Sigmoid colon (tissue), 7 donors: ENCODE measurements at places on chromosomes 6 and 20. TPM values are rescaled to one million over a fixed set of nuclear protein-coding genes. Genes with fewer than 3 reads are reported as not detected.

DNA sequence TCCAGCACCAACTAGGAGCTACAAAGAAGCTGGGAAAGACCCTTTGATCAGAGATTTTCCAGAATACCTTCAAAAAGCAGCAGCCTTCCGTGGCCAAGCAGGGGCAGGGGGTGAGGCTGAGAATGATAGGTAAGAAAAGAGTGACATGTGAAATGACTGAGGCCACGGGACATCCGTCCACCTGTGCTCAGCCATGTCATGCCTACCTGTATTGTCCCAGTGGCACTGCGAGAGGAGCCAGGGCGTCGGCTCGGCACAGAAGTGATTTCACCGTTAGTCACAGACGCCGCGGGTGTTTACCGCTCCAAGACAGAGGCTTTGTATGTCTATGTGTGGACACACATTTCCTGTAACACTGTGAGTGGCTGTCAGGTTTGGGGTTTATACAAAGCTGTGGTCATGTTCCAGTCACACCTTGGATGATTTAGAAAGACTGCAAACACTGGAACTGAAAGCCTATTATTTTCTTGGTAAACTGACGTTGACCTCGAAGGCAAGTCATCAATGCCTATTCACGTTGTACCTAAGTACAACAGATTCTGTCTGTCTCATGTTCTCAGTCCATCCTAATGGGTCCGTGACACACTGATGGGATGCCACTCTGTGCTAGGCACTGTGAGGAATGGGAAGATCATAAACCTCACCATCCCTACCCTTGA is 32.1 kb upstream of the JAG1 start:
- DNase-seq: no peak

DNA sequence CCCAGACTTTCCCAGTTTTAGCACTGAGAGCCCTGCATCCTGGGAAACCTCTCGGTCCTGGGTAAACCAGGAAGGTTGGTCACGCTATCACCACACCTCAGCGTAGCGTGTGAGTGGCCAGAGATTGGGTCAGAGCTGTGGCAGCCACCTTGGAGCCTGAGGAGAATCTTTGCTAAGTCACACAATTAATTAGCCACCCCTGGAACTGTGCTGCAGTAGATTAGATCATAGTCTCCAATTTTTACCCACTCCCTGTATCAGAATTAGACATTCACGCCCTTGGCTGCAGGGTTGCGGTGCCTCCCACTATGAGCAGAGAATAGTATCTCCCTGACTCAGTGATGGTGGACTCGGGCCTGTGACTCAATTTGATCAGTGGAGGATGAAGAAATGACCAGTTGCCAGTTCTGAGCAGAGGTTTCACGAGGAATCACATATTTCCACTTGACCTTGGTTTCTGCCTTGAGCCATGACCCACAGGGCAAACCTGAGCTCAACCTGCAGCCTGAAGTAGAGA is 6.0 kb upstream of the PTGIS start:
- peak; percentile 73 for DNase-seq

GRCh38 chr20:17491041-17491440 is 40.1 kb downstream of the BFSP1 start:
- DNase-seq: peak; percentile 42

Gene SYCP2L
- 0.66 TPM for total RNA-seq
